ENCODE measurements at places on chromosomes 1 and 21.

DNA sequence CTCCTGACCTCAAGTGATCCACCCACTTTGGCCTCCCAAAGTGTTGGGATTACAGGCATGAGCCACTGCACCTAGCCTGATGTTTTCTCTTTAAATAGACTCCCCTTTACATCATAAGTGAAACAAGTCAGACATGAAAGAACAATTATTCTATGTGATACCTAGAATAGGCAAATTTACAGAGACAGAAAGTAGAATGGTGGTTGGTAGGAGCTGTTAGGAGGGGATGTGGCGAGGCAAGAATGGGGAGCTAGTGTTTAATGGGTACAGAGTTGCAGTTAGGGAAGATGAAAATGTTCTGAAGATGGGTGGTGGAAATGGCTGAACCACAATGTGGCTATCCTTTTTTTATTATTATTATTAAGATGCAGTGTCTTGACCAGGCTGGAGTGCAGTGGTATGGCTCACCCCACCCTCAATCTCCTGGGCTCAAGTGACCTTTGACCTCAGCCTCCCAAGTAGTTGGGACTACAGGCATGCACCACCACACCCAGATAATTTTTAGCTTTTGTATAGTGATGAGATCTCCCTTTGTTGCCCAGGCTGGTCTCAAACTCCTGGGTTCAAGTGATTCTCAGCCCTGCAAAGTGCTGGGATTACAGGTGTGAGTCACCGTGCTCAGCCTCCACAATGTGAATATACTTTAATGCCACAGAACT, 28.4 kb downstream of the ELF3 start:
- DNase-seq: no peak

GRCh38 chr1:97870589-97870988, 50.2 kb downstream of the DPYD start:
- no peak for DNase-seq

GRCh38 chr1:26607186-26607585, 77.6 kb downstream of the RPS6KA1 start:
- DNase-seq: no peak

DNA sequence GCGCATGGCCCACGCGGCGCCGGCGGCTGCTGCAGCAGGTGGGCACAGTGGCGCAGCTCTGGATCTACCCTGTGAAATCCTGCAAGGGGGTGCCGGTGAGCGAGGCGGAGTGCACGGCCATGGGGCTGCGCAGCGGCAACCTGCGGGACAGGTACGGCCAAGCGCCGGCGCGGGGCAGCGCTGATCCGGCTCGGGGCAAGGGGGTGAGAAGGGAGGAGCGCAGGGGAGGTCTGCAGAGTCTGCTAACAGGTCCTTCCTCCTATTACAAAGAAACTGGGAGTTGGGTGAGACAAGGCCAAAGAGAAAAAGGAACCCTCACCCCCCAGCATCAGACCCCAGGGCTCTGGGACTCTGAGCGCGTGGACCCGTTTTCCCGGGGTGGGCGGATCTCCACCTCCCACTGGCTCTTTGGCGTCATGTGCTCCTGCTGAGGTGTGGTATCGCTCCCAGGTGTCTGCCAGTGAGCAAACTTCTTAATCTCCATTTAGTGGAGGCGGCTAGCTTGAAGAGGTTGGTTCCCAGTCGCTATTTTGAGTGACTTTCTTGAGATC, 431 bp downstream of the MTARC1 start:
- no peak for DNase-seq

DNA sequence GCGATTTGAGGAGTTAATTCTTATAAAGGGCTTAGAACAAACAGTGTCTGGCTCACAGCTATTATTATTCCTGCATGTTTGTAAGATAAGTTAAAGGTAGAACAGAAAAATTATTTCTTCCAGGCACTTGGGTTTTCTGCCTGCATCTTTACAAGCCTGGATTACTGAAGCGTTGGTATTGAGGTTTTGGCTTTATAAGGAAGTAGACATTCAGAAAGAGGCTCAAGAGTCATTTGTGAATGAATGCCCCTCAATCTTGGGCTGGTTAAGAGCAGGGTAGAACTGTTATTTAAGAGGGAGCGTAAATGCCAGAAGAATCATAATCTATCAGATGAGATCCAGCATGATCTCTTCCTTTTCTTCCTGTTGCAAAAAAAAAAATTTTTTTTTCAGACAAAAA, 77.3 kb upstream of the ARID1A start:
- no peak for DNase-seq

DNA sequence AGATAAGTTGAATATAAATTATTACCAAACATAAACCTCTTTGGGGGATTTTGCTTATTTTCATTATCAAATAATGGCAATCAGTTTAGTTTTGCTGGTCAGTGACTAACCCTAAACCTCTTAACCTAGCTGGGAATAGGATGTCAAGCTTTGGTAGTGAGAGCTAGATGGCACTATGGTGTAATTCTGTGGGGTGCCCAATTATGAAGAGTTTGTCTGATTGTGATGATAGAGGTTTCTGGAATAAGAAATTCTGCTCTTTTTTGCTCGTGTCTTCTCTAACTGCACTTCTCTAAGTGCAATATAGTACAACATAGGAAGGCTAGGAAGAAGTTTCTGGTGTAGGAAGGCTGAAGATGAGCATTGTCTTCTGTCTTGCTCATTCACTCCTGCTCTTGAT, 59.8 kb downstream of the XCL1 start:
- no peak for DNase-seq

GRCh38 chr1:157274698-157275534, 136.7 kb upstream of the ETV3 start:
- DNase-seq: no peak

DNA sequence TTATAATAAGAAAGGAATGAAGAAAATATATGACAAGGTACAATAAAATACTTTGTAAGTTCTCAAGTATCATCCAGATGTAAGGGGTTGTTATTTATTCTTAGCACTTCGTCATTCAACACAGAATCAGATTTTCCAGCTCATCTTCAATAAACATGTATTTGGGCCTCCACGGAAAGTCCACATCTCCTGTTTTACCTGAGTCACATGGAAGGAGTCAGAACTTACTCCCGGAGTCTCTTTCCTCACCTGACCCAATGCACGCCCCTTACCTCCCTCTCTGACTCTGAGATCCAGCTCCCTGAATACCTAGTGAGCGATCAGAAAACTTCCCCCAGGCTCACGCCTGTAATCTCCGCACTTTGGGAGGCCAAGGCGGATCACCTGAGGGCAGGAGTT, 1.5 kb upstream of the PMVK start:
- no peak for DNase-seq

- no peak for DNase-seq
Observed at GRCh38 chr1:35598895-35599294, 25.8 kb downstream of the TFAP2E start.

DNA sequence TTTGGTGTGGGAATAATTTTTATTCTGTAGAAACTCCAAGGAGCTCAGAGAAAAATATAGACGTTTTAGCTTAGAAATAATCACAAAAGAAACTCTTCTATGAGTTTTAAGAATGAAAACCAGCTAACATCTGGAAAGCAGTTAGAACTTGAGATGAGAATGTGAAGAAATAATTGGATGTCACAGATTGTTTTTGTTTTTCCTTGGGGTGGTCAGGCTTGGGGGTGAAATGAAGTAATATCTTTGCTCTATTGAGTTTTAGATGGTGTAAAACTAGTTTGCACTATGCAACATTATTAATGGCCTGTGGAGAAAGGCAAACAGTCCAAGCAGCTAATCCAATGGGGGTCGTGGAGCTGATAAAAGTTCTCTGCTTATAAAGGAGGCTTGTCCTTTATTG, 101.2 kb downstream of the FMN2 start:
- DNase-seq: no peak

DNA sequence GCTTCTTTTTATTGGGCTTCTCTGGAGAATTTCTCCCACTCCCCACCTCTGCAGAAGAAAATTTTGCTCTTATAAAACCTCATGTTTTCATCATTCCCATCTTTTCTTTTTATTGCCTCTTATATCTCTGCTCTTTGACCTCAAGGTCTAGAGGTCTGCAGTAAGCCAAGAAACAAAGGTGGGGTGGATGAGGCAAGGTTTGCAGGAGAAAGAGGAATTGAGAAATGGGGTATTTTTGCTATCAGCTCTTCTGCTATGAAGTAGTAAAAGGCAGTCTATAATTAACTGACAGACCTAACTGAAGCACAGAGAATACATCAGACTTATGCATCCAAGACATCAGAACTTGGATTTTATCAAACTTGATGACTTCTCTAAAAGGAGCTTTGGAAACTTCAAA, 22.9 kb downstream of the SYT11 start:
- no peak for DNase-seq

- no peak for DNase-seq
Observed at GRCh38 chr1:32332290-32333079, 3.5 kb downstream of the MARCKSL1 start.

DNA sequence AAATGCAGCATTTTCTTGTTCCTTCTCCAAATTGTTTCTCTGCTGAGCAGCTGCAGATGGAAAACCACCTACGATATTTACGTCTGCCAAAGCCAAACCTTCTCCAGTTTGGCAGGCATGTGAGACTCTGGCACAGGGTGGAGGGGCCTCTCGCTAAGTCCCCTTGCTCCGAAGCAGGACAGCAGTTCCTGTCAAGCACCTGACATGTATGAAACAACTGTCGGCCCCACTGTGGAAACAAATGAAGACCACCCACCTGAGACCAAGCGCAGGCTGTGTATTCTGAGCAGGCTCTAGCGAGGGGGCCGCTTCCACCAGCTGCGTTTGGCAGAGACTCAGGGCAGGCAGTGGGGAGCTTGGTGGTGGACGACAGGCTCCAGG, 74.7 kb downstream of the RIPK4 start:
- DNase-seq: no peak

DNA sequence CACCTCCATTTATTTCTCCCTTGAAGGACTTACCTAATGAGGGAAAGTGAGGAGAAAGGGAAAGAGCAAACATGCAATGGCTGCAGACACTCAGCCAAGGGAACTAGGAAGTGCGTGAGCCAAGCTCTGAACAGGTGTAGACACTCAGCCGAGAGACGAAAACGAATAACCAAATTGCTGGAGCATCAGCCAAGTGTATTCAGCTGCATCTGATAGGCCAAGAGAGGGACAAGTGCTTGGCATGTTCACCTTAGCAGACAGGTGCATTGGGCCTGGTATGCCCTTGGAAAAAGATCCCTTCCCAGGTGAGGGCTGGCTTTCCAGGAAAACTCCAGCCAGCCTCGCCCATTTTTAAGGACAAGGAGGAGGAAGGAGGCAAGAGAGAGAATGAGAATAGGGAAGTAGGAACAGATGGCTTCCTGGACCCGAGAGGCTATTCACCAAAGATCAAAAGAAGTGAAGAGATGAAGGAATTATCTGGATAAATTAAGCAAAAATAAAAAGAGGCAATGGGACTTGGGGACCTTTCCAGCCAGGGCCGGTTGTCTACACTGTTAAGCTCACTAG, 184.7 kb downstream of the TOMM20 start:
- DNase-seq: peak; percentile 32

- DNase-seq: no peak
Observed at GRCh38 chr1:234861761-234862160, 251.8 kb upstream of the IRF2BP2 start.

DNA sequence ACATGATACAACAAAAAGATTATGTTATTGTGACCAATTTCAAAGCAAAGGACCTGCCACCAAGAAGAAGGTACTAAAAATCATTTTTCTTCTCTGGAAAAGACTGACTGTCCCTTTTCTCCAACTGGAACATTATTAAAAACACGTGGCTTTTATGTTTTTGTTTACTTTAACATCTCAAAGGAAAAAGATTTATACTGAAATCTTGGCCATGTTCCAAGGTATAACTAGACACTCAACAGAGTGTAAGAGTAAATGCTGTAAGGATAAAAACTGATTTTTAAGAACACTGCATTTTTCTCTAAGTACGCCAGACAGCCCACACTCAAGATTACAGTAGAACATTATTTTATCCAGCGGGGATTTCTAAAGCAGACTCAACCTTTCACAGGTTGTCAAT, 62.1 kb downstream of the BRWD1 start:
- DNase-seq: no peak

DNA sequence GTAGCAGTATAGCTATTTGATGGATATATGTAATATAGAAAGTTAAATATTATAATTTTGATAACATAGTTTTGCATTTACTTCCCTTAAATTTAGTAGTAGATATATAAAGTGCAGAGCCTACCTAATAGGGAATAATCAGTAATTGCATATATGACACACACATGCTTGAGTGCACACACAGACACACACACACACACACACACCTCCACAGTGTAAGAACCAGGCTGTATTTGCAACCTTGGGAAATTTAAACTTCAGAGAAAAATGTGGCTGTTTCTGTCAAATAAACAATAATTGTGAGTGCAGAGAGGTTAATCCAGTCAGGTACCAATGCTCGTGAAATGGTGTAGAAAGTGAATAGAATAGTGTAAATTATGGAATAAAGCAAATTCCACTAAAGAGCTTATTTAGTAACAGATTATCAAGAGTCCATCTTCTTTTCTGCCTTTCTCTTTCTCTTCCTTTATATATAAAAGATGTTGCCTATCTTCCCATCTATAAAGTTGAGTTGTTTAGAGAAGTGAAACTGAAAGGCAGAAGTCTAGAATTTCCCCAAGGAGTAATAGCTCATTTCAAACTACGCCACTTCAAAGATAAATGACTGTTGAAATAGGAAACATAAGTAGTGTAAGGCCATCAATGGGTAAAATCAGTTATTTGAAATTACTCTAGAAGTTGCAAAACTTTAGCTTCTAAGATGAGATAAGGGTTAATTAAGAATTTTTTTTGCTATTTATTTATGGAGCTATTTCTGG, 273.7 kb downstream of the SRGAP2C start:
- DNase-seq: no peak

DNA sequence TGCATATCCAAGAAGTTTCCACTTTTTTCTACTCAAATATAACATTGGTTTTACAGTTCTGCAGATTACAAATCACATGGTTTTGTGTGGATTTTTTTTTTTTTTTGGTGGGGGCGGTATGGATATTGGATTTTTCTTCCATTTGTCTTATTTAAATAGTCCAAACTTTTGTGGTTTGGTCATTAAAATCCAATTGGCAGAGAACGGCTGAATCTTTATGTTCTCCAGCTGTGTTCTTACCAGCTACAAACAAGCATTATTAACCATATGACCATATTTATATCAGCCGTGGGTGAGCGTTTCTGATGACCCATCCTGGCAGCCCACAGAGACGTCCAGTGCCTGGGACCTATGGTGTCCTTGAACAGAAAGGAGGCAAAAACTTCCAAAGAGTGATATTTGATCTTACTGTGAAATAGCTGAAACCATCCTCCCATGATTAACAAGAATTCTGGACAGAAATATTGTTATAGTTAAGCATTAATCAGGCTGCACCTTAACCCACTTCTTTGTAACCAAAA, 200.4 kb downstream of the LYPLAL1 start:
- DNase-seq: no peak

DNA sequence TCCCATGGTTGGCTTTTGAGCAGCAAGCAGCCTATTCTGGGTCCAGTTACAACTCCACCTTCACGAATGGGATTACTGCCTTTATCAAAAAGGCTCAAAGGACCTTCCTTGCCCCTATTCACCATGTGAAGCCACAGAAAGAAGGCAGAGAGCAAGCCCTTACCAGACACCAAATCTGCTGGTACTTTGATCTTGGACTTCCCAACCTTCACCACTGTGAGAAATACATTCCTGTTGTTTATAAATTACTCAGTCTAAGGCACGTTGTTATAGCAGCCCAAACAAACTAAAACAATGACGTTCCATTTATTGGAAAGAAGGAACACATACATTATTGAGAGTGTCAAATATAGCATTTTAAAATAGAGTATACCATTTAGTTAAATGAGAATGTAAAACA, 1557.9 kb downstream of the PLA2G4A start:
- no peak for DNase-seq

GRCh38 chr1:15657021-15657420, 27.1 kb upstream of the PLEKHM2 start:
- no peak for DNase-seq

Data from SHP77 treated with DMSO at 0.1 percent for 48 hours (cell line).